ENCODE measurements at places on chromosomes 7 and 10.

DNA sequence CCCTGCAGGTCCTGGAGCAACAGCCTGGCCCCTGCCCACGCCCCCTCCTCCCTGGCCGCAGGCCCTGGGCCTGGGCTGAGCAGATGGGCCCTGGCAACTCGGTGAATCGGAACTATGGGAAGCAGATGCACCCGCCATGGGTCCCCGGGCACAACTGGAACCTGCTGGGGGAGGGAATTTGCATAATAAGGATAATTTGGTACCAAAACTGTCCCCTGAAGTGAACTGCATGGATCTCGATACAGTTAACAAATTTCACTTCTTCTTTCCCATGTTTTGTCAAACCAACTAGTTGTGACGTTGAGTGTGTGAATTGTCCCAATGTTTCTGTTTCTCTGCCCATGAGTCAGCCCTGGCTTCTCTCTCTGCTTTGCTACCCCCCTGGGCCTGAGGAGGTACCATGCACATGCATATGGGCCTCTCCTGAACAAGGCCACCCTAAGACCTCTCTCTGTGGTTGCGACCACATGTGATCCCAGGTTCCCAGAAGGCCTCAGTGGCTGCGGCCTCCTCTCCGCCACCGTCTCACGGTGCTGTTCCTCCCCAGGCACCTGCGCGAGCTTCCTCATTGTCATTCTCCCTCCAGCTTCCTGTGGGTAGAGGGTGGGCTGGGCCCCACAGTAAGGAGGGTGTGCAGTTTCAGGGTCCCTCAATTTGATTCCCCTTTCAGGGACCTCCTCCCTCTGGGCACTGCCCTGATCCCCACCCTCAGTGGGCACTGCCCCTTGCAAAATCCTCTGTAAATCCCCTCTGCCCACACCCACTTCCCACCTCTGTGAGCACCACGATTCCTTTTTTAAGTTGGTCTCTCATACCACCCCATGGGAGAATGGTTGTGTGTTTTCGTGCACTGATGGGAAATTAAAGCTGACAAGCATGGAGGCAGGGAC lies 40.0 kb downstream of the FIGNL1 start:
- no peak for DNase-seq

- no peak for DNase-seq
Measured at GRCh38 chr10:47031901-47032465, 120.8 kb downstream of the PTPN20 start.

GRCh38 chr7:18354108-18355085 lies 141.2 kb upstream of the HDAC9 start:
- no peak for DNase-seq

- no peak for DNase-seq
Measured at GRCh38 chr7:34107276-34107675, 201.9 kb downstream of the BMPER start.

DNA sequence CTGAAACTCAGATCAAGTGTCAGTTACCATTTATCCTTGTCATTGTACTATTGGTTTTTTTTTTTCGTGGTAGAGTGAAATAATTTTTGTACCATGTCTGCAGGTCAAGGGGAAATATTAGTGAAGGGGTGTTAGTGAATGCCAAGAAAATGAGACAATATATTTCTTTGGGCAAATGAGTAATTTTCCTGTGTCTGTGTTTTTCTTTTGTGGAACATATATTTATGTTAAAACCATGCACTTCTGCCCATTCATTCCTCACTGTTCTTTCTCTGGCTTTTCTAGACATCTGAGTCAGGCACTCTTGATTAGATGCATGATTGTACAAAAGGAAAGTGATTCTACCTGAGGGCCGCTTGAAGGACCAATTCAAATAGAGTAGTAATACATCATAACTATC lies 161.6 kb downstream of the BICC1 start:
- no peak for DNase-seq

DNA sequence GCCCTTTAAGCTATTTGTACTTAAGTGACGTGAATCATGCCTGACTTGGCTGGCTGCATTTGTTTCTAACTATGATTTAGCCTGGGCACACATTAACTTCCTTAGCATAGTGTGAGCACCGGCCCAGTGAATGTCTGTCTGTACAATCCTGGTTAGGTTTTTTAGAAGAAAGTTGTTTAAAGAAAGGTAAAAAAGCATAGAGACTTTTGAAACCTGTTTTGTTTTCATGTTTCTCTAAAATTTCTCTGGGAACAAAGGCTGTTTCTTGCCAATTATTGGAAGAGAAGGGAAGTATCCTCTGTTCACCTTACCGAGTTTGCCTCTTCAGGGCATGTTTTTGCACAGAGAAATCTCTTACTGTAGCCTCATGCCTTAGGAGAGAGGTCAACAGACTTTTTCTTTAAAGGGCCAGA lies 42.9 kb upstream of the MET start:
- DNase-seq: no peak

DNA sequence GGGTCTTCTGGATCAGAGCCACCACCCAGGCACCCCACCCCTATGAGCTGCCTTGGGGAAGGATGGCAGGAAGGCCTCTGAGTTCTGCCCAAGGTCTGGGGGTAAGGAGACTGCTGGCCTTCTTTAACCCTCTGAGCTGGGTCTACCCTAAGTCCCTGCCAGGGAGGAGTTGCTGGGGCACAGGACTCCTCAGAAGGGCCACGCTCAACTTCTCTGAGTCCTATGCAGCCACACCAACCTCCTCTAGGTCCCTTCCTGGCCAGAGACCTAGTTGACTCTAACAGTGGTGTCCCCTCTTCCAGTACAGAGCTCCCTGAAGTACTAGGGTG lies 2.6 kb upstream of the NEURL1 start:
- DNase-seq: no peak

DNA sequence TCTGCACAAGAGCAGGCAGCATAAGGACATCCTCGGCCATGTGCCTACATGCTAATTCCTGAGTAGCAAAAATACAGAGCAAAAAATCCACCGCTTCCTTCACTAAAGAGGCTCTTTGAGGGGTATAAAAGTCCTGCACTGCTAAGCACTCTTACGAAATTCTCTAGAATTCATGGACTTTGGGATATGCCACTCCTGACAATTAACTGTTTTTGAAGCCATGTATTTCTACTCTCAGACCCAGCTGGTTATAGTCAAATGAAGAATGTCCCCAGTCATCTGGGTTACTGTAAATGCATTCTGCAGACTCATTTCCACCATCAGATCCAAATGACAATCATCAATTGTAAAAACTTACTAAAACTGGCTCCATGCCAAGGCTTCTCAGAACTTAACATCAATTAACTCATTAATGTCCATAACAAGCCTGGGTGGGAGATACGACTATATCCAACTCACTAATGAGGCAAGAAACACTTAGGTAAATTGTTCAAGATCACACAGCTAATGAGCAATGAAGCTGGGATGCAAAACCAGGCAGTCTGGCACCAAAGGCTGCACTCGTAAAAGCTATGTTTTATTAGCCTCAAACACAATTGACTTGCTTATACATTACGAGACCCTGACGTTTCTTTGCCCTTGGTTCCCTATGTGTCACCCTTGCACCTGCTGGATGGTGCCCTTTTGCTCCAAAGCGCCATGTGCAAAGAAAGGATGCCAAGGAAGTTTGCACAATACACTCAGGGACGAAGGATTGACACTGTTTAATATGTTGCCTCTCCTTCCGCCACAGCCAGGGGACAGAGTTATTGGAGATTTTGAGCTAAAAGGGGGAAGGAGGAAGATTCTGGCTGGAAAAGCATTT lies 250.4 kb downstream of the ELMO1 start:
- DNase-seq: no peak

GRCh38 chr7:29162577-29162976 lies 16.2 kb upstream of the CPVL start:
- DNase-seq: no peak

DNA sequence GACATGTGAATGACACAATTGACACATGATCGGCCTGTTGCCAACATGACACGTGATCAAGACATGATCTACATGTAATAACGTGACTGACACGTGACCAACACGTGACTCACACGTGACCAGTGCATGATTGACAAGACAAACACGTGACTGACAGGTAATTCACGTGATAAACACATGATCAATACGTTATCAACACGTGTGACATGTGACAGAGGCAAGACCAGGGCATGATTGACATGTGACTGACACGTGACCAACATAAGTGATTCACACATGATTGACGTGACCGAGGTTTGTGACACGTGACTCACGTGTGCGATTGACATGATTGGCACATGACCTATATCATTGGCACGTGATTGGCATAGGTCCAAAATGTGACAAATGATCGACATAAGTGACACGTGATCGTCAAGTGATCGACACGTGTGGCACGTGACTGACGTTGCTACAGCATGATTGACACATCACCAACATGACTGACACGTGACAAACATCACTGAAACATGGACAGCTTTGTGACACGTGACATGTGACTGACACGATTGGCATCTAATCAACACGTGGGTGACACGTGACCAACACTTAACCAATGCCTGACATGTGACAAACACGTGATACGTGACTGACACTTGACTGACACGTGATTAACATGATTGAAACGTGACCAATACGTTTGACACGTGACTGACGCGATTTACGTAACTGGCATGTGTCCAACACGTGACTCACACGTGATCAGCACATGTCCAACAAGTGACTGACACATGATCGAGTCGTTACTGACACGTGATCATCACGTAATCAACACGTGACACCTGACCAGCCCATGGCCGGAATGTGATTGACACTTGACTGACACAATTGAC lies 23.0 kb downstream of the CRPPA start:
- DNase-seq: no peak

DNA sequence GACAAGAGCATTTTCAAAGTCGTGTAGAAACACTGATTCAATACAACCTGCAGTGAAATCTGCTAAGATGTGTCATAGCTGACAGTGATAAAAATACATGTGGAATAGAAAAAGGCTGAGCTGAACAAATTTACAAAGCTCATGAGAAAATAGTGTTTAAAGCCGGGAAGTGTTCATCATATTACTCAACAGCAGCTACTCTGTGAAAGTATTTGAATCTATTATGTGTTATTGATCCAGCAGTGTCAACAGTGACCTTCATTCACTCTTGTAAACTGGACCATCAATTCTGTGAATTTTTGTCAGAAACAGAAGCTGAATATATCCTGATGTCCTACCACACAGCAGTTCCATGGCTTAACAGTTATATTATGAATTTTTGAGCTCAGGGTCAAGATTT lies 11.6 kb downstream of the DYDC1 start:
- no peak for DNase-seq

GRCh38 chr10:82953331-82953730 lies 1078.3 kb downstream of the NRG3 start:
- no peak for DNase-seq

DNA sequence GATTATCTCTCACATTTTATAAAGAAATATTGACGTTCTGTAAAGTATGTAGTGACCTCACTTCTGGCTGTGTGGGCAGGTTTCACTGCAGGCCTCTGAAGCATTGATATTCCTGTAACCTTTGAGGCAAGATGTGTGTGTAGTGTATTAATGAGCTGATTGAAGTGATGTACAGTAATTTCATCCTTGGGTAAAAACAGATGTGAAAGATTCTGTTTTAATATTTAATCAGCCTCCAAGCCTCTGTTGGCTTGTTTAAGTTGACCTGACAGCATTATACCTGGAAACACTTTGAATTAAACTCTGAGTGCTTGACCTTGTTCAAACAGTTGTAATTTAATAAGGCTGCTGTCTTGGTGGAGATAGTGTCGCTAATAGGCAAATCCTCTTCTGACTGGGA lies 74.9 kb downstream of the KAT6B start:
- DNase-seq: no peak

DNA sequence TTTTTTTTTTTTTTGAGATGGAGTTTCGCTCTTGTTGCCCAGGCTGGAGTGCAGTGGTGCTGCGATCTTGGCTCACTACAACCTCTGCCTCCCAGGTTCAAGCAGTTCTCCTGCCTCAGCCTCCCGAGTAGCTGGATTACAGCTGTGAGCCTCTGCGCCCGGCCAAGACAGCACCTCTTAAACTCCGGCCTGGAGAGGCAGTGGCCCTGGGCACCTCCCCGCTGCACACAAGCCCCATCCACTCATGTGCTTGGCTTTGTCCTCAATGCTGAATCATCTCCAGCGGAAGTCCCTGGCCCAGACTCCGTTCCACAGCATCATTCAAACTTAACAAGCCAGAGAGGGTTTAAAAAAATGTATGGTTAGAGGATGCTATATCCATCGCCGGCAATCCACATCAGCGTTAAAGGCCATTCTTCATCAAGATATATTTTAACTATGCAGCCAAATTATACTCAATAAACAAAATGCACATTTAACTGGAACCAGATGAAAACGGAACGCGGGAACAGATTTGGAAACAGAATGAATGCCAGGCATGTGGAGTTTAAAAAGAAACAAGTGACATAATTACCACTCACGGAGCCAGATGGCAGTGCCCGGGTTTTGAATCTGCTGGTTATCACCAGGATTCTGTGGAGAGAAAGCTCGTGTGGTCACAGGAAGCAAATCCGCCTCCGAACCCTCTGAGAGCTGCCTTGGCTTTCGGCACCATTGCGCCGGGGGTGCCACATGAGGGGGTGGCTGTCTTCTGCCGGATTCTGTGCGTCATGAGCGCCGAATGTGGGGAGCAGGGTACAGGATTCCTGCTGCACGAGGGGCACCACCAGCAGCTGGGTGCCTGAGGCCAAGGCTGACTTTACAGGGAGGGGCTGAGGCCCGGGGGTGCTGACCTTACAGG lies 45.6 kb upstream of the CFAP46 start:
- DNase-seq: no peak

DNA sequence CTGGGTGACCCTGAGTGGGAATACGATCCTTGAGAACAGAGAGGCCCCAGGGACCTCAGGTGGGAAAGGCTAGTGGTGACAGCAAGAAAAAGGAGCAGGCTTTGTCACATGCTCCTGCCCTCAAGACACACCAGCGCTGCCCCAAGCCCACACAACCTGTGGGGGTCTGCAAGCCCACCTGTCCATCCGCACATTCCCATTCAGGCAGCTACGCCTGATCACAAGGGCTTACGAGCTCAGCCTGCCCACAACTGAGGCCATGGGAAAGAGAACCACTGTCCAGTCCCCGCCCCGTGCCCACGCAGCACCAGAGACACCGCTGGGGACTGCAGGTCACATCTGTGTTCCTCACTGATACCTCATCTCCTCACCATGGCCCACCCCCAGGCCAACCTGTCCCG lies 26.7 kb downstream of the EBF3 start:
- no peak for DNase-seq

DNA sequence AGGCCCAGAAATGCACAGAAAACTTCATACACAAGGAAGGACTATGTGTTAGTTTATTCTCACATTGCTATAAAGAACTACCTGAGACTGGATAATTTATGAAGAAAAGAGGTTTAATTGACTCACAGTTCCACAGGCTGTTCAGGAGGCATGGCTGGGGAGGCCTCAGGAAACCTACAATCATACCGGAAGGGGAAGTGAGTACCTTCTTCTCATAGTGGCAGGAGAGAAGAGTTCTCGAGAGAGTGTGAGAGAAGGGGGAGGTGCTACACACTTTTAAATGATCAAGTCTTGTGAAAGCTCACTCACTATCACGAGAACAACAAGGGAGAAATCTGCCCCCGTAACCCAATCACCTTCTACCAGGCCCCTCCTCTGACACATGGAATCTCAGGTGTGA lies 16.8 kb upstream of the RAMP3 start:
- no peak for DNase-seq

- no peak for DNase-seq
Measured at GRCh38 chr7:29234438-29234837, 39.9 kb downstream of the CHN2 start.

All from activated CD8-positive, alpha-beta memory T cell treated with anti-CD3 and anti-CD28 coated beads, Interleukin-2, amount 10 ng/mL, durations not matched to agents 7 days and 5 days (primary cell).